Pericardium fibroblast (primary cell): ENCODE measurements at places on chromosomes 2 and 18. TPM values are rescaled to one million over a fixed set of nuclear protein-coding genes. Genes with fewer than 3 reads are reported as not detected.

The LIPT1 gene
- total RNA-seq: 5.5 and 10.6 TPM in 2 replicates

The WDPCP gene
- total RNA-seq: 4.2 and 4.3 TPM in 2 replicates

The MYO5B gene
- under 0.01 and 0.82 TPM in 2 replicates for total RNA-seq

The CROCC2 gene
- not detected in 2 replicates for total RNA-seq

The CSRNP3 gene
- total RNA-seq: 1.2 and 2.7 TPM in 2 replicates

The TNFRSF11A gene
- total RNA-seq: 0.23 and 0.34 TPM in 2 replicates

The NR4A2 gene
- 0.47 and 0.68 TPM in 2 replicates for total RNA-seq

The TANC1 gene
- total RNA-seq: 10.4 and 17.3 TPM in 2 replicates

The MOB1A gene
- 66.5 and 71.0 TPM in 2 replicates for total RNA-seq

The FAM228A gene
- 0.58 and 0.77 TPM in 2 replicates for total RNA-seq

The MAP4K3 gene
- 29.9 and 37.7 TPM in 2 replicates for total RNA-seq

The CCDC85A gene
- 0.43 and 1.2 TPM in 2 replicates for total RNA-seq

The ASAP2 gene
- total RNA-seq: 18.8 and 20.3 TPM in 2 replicates

The POTEE gene
- not detected in 2 replicates for total RNA-seq

The OSBPL6 gene
- total RNA-seq: 5.7 and 7.7 TPM in 2 replicates

The TMEM150A gene
- 22.9 and 26.7 TPM in 2 replicates for total RNA-seq

The TUBA3D gene
- total RNA-seq: not detected in 2 replicates

The CBLN2 gene
- 0.12 TPM in 1 of 2 replicates, not detected in the other for total RNA-seq

The HTR2B gene
- 6.9 and 8.0 TPM in 2 replicates for total RNA-seq

The LHCGR gene
- total RNA-seq: not detected in 2 replicates

The DLX1 gene
- total RNA-seq: not detected in 2 replicates

The MAT2A gene
- total RNA-seq: 95.3 and 95.9 TPM in 2 replicates

The PRKAG3 gene
- total RNA-seq: not detected in 2 replicates

The MATN3 gene
- total RNA-seq: 2.1 and 2.9 TPM in 2 replicates

The REV1 gene
- 13.1 and 18.8 TPM in 2 replicates for total RNA-seq
